ENCODE measurements at places on chromosomes 6 and 20.

GRCh38 chr6:137968455-137968804 lies 101.4 kb downstream of the TNFAIP3 start:
- no peak for DNase-seq

DNA sequence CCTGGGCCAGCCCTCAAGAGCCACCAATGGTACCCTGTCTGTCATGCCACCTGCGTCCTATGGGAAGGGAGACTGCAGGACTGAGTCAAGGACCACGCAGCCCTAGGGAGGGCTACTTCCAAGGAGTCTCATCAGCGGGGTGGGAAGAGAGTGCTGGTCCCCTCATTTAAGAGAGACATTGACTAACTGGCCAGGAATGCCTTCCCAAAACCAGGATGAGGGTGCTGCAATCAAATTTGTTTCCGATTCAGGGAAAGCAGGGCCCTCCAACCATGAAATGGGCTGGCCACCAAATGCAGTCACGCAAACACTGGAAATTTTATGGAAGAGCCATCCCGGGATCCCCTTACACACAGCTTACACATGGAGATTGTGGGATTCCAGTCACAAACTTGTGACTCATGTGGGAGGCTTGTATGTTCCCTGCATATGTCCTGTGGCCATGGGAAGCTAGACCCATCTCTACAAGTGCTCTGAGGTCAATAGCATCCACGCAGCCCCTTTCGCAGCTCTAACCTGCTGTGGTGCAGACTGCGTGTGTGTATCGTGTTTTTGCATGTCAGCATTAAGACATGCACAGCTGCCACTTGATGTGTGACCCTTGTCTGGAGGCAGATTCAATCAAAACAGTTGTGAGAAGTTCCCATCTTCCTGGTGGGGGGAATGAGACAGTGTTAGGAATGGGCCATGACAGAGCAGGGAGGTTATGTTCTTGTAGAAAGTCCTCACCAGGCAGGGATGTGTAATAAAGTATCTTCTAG lies 53.0 kb upstream of the CST7 start:
- DNase-seq = no peak

GRCh38 chr20:64151633-64152530 lies 12.4 kb upstream of the MYT1 start:
- DNase-seq = no peak

DNA sequence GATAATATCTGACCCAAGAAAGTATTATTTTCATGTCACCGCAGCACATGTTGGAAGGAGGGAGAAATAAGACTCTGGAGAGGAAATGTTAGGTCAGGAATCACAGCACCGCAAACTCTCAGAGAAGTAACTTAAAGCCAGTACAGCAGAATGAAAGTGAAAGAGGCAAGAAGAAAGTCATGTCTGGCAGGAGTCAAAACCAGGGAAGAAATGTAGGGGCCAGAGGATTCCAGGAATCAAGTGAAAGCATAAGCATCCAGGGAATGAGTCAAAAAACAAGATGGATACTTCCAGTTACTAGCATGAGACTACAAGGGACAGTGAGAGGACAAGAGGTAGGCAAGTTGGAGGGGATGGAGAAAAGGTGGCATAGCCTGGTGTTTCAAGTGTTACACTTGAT lies 80.4 kb downstream of the AK9 start:
- no peak for DNase-seq

DNA sequence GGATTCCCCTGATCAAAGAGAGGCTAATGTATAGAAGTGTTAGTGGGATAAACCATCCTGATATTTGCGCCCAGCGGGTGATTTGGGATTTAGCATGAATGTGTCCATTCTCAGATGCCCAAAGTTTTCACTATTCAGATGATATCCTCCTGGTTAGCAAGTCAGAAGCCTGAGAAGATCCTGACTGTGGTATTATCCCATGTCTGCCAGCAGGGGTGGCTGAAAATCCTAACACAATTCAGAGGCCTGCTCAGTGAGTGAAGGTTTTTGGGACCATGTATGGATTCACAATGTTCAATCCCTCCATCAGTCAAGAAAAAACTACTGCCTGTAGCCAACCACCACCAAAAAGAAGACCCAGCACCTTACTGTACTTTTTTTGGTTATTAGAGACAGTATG lies 34.1 kb upstream of the SPACA1 start:
- no peak for DNase-seq
